A172 (cell line): ENCODE measurements at places on chromosomes 7 and 10. TPM values are rescaled to one million over a fixed set of nuclear protein-coding genes. Genes with fewer than 3 reads are reported as not detected.

GRCh38 chr10:35639728-35640401 is 2.2 kb downstream of the FZD8 start:
- DNase-seq: no peak

HGF gene
- total RNA-seq: not detected in 2 replicates

LRMDA gene
- total RNA-seq: 0.07 TPM in 1 of 2 replicates, not detected in the other

PRSS1 gene
- total RNA-seq: not detected in 2 replicates
